Hindlimb muscle (tissue), 1 donor: ENCODE measurements at places on chromosomes 7 and 10. TPM values are rescaled to one million over a fixed set of nuclear protein-coding genes. Genes with fewer than 3 reads are reported as not detected.

GRCh38 chr10:126060261-126060931 lies 164.0 kb downstream of the FANK1 start:
- DNase-seq: no peak

DNA sequence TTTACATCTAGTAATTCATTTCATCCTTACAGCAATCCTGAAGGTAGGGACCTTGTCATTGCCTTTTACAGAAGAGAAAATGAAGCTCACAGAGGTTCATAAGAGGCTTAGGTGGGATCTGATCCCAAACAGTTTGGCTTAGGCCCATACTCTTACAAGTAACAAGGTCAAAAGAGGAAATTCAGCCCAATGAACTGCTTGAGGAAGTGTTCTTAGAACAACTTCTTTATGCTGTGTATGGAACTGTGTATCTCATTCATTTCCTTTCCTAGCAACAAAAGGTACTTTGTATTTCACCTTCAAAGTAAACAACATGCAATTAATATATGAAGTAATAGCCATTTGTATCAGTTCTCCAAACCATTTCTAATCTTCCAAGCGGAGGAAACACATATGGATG lies 79.3 kb downstream of the AVL9 start:
- no peak for DNase-seq

The GPR37 gene
- 41.0 TPM for polyA plus RNA-seq

GRCh38 chr10:114714281-114714741 lies 56.2 kb upstream of the ABLIM1 start:
- no peak for DNase-seq

DNA sequence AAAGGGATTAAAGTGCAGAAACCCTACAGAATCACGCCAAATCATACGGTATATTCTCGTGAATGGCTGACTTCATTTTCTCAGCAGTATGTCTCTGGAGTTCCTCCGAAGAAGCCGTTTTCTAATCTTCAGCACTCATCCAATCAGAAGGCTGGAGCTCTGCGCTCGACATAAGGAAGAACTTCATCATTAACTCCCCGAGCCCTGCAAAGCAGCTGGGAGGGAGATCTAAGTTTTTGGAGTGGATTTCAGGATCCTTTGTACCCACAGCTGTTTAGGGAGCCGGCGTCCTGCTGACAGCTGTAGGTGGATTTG lies 40.7 kb upstream of the SDK1 start:
- peak; percentile 67 for DNase-seq

DNA sequence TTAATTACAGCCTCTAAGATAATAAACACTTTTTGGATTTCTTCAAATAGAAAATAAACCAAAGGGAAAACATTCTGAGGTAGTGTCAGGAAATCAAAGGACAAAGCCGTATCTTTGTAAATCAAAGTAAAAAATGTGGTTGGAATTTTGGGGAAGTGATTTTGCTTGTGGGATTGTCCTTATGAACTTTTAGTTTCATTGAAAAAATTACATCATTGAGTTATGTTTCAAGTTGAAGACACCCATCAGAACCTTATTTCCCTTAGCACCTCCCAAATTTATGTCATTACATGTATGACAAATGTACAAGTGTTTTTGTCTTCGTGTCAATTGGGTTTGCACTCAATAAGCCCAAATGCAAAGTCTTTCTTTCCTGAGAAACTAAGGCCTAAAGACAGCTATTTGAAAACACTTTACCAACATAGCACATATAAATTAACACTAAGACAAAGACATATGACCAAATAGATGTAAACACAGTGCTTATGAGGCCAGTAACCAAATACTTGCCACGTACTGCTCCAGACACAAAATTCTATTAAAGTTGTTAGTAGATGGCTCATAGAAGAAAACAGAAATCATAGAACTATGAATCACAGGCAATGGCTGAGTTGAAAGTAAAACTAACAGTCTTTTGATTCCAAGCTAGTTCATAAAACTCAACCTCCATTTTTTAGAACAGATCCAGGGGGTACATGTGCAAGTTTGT lies 26.9 kb upstream of the LAMB4 start:
- no peak for DNase-seq

The TFAM gene
- polyA plus RNA-seq: 29.8 TPM

The OR2A1 gene
- polyA plus RNA-seq: 0.19 TPM

The ATXN7L1 gene
- polyA plus RNA-seq: 7.5 TPM

DNA sequence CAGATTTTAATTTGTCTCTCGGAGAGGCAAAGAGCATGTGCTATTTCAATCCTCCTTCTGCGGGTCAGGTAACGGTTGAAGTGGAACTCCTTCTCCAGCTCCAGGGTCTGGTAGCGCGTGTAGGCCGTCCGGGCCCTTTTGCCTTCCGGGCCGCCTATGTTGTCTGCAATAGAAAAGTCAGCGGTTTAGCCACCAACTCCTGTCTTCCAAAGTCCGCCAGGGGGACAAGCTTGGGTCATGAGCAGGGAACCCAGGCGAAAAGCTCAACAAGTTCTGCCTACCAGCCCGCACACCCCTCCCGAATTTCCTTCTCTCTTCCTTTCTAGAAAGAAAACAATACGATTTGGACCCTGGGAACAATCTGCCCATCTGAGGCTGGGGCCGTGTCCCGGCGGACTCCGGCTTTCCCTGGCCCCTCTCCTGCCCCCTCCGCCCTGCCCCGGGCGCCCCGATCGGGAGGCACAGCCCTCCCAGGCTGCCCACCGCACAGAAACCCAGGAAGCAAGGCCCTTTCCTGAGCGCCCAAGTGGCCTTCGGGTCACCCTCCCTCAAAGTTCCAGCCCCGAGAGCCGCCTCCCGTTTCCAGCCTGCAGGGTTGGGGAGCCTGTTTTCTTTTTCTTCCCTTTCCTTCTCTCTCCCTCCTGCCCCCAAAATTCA lies 1.4 kb downstream of the HOXA5 start:
- no peak for DNase-seq

The PTPRZ1 gene
- 2.6 TPM for polyA plus RNA-seq

DNA sequence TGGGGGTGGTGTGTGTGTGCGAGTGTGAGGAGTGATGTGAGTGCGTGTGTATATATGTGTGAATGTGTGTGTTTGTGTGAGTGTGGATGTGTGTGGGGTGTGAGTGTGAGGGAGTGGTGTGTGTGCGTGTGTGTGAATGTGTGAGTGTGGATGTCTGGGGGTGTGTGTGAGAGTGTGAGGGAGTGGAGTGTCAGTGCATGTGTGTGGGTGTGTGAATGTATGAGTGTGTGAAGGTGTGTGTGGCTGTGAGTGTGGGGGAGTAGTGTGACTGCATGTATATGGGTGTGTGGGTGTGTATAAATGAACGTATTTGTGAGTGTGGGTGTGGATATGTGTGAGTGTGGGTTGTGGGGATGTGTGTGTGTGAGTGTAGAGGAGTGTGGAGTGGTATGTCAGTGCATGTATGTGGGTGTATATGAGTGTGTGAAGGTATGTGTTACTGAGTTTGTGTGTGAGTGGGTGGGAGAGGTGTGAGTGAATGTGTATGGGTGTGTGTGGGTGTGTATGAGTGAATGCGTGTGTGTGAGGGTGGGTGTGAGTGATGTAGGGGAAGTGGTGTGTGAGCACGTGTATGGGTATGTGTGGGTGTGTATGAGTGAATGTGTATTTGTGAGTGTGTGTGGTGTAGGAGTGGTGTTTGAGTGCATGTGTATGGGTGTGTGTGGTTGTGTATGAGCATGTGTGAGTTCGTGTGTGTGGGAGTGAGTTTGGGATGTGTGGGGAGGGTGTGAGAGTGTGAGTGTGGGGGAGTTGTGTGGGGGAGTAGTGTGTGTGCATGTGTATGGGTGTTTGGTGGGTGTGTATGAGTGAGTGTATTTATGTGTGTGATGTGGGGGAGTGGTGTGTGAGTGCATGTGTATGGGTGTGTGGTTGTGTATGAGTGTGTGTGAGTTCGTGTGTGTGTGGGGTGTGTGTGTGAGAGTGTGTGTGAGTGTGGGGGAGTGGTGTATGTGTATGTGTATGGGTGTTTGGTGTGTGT lies 28.5 kb upstream of the NUB1 start:
- no peak for DNase-seq
